NCI-H1092 (cell line): ENCODE measurements at places on chromosomes 5 and 9.

GRCh38 chr5:14714706-14715105 is 50.2 kb downstream of the OTULIN start:
- DNase-seq, result no peak

GRCh38 chr5:179422213-179422855 is 77.1 kb upstream of the ADAMTS2 start:
- no peak for DNase-seq

DNA sequence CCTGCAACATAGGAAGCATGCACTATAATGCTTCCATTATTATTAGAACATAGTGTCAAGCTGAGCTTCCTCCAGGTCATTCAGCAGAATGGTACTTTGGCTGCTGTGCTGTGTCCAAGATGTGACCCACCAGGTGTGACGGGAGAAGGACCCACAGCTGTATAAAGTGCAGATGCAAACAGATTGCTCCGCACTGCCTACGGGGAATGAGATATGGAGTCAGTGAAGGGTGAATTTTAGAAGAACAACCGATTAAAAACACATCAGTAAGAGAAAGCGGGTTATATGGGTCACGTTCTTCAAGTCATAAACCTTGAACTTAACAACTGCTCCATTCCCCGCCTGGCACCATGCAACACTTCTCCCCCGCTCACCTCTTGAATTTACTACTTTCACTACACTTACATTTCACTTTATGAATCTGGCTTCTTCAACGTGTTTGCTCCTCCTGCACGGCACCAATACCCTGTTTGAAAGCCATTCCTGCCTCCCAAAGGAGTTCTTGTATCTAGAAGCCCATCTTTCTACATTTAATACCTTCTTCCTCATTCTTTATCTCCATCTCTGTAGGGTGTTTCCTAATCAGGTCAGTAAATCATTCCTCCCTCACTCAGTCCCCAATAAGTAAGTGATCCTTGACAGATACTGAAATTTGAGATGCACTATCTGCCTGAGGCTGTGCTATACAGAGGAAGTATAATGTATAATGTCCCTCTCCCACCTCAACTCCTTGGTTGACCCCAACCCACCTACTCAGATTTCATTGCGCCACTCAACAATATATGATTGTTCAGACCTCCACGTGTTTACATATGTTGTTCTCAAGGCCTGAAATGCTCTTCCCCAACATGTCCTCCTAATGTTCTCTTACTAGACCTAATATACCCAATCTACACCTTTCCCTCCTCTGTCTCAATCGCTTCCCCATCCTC is 25.9 kb downstream of the BRINP1 start:
- no peak for DNase-seq

- no peak for DNase-seq
Observed at GRCh38 chr9:72888943-72889342, 63.9 kb downstream of the ALDH1A1 start.

DNA sequence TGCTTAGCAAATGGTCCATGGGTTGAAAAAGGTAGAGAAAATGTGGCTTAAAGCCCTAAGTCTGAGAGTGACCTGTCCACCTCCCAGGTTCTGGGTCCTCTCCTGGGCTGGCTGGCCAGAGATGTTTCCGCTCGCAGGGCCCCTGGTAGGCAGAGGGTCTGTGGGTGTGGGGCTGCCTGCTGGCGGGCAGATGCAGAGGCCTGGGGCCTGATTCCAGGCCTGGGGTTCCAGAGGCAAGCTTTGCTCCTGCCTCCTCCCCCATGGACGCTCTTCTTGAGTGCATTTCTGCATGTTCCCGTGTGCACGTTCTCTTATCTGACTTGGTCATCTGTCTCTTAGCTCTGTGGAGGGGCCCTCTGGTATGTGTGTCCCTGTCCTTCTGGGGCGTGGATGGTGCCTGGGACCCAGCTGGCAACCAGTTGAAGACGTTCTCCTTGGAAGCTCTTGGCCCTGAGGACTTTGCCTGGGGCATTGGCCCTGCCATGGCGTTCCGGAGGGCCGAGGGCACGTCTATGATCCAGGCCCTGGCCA is 3.8 kb downstream of the MIGA2 start:
- no peak for DNase-seq

DNA sequence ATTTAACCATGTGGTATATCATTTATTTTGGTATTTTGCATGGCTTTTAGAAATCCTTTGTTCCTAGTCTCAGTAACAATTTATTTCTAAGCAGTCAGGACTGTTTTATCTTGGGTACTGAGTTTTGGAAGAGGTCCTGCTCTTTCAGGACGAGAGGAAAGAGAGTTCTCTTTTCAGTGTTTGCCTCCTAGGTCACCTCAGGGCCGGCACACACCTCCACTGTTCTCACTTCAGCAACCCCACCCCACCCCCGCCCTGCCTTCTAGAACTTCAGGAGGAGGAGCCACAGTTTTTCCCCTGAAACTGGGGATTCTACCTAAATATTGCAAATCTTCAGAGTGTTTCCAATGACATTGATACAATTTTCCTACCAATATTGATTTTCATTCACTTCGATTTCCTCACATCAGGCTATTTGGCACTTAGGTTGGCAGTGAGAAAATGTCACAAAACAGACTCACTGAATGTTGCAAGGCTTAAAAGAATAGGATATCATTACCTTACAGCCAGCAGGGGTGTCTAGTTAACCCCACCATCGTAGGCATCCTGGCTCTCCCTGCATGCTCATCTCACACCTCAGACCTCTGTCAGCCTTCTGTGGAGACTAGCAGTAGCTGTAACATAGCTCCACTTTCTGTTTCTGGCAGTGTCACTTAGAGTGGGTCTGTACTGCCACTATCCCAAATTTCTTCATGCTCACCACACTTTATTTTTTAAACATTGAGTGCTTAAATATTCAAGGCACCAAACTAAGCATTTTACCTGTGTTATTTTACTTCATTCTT is 5.4 kb downstream of the IGIP start:
- no peak for DNase-seq

- no peak for DNase-seq
Observed at GRCh38 chr5:179801304-179802206, 5.1 kb downstream of the MGAT4B start.
